ENCODE measurements at places on chromosomes 6 and 20. TPM values are rescaled to one million over a fixed set of nuclear protein-coding genes. Genes with fewer than 3 reads are reported as not detected.

OR2B6 gene
- not detected for total RNA-seq

GRCh38 chr6:31308050-31308844 lies 36.4 kb upstream of the HLA-C start:
- no peaks in the 10 kb centered on the region for H3K36me3 ChIP-seq
- no peak for DNase-seq
- H3K27ac ChIP-seq: no peak overlapping the region
- H3K4me3 ChIP-seq: no peak overlapping the region
- H3K27me3 ChIP-seq: peaks cover 47% of the 10 kb centered on the region
- H3K4me1 ChIP-seq: no peaks in the 10 kb centered on the region

- no peaks in the 10 kb centered on the region for H3K4me1 ChIP-seq
- no peaks in the 10 kb centered on the region for H3K36me3 ChIP-seq
Measured at GRCh38 chr20:5402903-5403531, 86.3 kb upstream of the PROKR2 start.

- peak overlapping the region; percentile 90 for H3K4me3 ChIP-seq
- H3K27me3 ChIP-seq: peaks cover 5% of the 10 kb centered on the region
- H3K27ac ChIP-seq: peak overlapping the region; percentile 84
- DNase-seq: no peak
Measured at GRCh38 chr6:28980137-28980851, 24.8 kb downstream of the ZNF311 start.

GRCh38 chr6:133964052-133964451 lies 11.0 kb downstream of the TBPL1 start:
- no peak overlapping the region for H3K4me3 ChIP-seq
- no peak overlapping the region for H3K27ac ChIP-seq
- peaks cover 65% of the 10 kb centered on the region for H3K4me1 ChIP-seq
- no peak for DNase-seq

DNA sequence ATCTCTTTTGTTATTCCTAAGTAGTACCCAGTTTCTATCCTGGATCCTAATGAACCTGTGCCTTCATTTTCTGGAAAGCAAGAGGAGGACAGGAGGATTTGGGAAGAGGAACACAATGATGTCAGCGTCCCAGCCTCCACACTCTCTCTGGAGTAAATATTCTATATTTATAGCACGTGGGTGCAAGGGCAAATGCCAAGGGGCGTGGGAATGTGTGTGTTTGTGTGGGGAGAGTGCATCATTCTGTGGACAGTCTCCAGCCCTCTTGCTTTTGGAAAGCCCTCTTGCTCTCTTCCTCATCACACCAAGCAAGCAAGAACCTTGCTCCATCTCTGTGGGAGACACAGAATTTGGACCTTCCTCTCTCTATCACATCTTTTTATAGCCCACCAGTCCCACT lies 103.2 kb upstream of the EMILIN3 start:
- no peak for DNase-seq
- H3K36me3 ChIP-seq: peaks cover 32% of the 10 kb centered on the region

DNA sequence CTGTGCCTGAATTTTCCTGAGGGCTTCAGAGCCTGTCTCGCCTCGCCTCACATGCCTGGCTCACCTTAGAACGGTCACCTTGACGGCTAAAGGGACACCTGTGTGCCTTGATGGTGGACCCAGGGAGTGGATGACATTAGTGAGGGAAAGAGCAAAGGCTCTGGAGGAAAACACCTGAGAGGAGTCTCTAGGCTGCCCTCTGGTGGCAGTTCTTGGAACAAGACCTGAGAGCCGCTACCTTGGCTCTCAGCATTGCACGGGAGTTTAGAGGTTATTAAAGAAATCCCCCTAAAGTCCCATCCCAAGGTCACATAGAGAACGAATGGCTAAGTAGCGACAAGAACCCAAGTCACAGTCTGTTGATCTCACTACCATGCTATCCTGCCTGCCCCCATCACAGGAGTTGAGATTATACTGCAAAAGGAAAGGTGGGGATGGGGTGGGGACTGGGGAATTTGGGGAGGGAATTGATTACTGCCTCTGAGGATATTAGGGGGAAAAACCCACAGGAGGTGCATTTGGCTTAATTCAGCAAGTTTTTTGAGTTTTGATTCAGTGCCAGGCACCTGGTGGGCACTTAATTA lies 7.9 kb upstream of the CDSN start:
- no peak overlapping the region for H3K27ac ChIP-seq
- no peak for DNase-seq
- H3K27me3 ChIP-seq: peaks cover 7% of the 10 kb centered on the region
- no peaks in the 10 kb centered on the region for H3K36me3 ChIP-seq
- peaks cover 29% of the 10 kb centered on the region for H3K4me1 ChIP-seq
